ENCODE measurements at places on chromosomes 4 and X. TPM values are rescaled to one million over a fixed set of nuclear protein-coding genes. Genes with fewer than 3 reads are reported as not detected.

DNA sequence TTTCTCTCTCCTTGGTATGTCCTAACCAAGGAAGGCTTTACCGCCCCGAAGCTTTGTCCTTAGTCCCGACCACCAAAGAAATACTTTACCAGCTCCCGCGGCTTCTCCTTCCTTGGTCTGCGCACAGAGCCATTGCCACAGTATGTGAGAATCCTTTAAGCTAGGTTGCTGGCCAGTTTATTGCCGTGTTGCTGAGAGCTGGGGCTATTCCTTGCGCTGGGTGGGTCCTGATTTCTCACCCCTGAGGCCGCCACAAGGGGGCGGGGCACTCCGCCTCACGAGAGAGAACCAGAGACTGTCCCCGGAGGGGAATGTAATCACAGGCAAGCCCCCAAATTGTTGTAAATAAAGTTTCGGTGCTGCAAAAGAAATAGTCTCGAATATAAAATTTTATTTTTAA is 331.0 kb upstream of the PCDH10 start:
- no peak for DNase-seq

The ATP5ME gene
- polyA plus RNA-seq: 245 TPM

The FAM53A gene
- 3.5 TPM for polyA plus RNA-seq

The MAMLD1 gene
- polyA plus RNA-seq: 18.4 TPM

All from left lung (tissue), 14 donors.